ENCODE measurements at places on chromosomes 3 and 15. TPM values are rescaled to one million over a fixed set of nuclear protein-coding genes. Genes with fewer than 3 reads are reported as not detected.
A peak's percentile ranks its signal among the peaks of the same experiment; 100 is the strongest.

Gene HCLS1
- total RNA-seq = 197 TPM

Gene SV2B
- total RNA-seq = 0.02 TPM

Gene AHSG
- total RNA-seq = not detected

Gene PTH1R
- not detected for total RNA-seq

Gene MEX3B
- total RNA-seq = 0.60 TPM

Gene SCAMP5
- 1.1 TPM for total RNA-seq

Gene PP2D1
- total RNA-seq = not detected

Gene CHST2
- 2.9 TPM for total RNA-seq

GRCh38 chr15:26083896-26084295, 220.8 kb upstream of the ATP10A start:
- no peaks in the 10 kb centered on the region for H3K27me3 ChIP-seq
- no peak for DNase-seq
- H3K27ac ChIP-seq = no peak overlapping the region
- peaks cover 11% of the 10 kb centered on the region for H3K4me1 ChIP-seq
- H3K36me3 ChIP-seq = no peaks in the 10 kb centered on the region

- no peaks in the 10 kb centered on the region for H3K27me3 ChIP-seq
- H3K4me1 ChIP-seq = peaks cover 44% of the 10 kb centered on the region
- no peak for DNase-seq
- H3K4me3 ChIP-seq = peak overlapping the region; percentile 63
Observed at GRCh38 chr15:78438619-78439285, 736 bp downstream of the IREB2 start.

GRCh38 chr3:97613139-97613538, 151.4 kb upstream of the ARL6 start:
- no peaks in the 10 kb centered on the region for H3K27me3 ChIP-seq
- H3K4me3 ChIP-seq = no peak overlapping the region
- no peaks in the 10 kb centered on the region for H3K4me1 ChIP-seq
- H3K36me3 ChIP-seq = no peaks in the 10 kb centered on the region

GRCh38 chr15:48427960-48428547, 96.8 kb downstream of the DUT start:
- H3K27ac ChIP-seq = no peak overlapping the region

DNA sequence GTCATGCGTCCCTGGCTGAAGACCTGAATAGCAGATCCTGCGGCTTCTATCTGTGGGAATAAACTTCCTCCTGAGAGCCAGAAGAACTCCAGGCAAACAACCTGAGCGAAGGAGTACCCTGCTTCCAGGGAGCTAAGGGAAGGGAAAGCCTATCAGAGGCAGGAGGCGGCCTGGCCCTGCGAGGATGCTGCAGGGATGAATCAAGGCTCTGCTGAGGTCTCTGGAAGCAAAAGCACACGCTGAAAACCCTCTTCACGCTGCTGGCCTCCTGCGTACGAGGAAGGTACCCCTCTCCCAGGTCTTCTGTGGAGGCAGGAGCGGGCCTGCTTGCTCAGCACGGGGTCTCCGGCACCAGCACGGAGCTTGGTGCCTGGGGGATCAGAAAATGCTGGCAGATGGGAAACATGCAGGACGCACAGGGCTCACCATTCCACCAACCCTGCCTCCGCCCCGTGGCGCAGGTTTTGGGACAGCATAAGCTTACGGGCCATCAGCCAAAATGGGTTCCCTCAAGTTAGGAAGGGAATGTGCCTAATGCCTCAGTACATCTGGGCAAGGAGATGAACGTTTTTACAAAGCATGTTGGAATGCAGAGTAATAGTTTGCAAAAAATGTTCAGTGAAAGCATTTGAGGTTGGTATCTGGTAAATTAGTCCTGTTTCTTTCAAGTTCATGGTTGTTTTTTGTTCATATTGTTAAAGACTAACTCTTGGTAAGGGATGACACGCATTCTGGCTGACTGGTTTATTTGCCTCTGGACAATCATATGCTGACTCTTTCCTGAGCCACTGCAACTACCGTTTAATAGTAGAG, 72.3 kb downstream of the CHSY1 start:
- no peak overlapping the region for H3K4me3 ChIP-seq
- no peaks in the 10 kb centered on the region for H3K27me3 ChIP-seq
- H3K27ac ChIP-seq = no peak overlapping the region
- H3K4me1 ChIP-seq = peaks cover 9% of the 10 kb centered on the region
- DNase-seq = no peak

- DNase-seq = no peak
- no peaks in the 10 kb centered on the region for H3K36me3 ChIP-seq
- H3K27ac ChIP-seq = no peak overlapping the region
- no peak overlapping the region for H3K4me3 ChIP-seq
Observed at GRCh38 chr3:9340472-9340902, 22.4 kb upstream of the THUMPD3 start.

GRCh38 chr3:35664460-35664919, 25.2 kb downstream of the ARPP21 start:
- DNase-seq = no peak
- H3K27me3 ChIP-seq = no peaks in the 10 kb centered on the region
- H3K36me3 ChIP-seq = no peaks in the 10 kb centered on the region
- no peak overlapping the region for H3K27ac ChIP-seq
- H3K4me3 ChIP-seq = no peak overlapping the region

DNA sequence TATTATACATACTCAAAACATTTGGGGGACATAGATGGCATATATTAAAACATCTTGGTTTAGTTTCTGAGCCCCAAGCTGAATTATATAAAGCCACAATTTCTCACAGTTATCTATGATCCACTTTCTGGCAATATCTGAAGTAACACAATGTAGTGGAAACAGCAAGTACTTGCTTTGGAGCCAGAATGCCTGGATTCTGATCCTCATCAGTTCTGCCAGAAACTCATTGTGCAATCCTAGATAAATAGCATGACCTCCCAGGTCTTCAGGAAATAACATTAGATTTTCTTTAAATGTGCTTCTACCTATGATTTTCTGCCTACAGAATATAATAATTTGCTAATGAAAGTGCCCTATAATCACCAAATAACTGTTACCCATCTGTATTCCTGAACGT, 544.9 kb downstream of the NAALADL2 start:
- H3K27me3 ChIP-seq = no peaks in the 10 kb centered on the region
- DNase-seq = no peak
- no peaks in the 10 kb centered on the region for H3K4me1 ChIP-seq
- H3K36me3 ChIP-seq = no peaks in the 10 kb centered on the region

DNA sequence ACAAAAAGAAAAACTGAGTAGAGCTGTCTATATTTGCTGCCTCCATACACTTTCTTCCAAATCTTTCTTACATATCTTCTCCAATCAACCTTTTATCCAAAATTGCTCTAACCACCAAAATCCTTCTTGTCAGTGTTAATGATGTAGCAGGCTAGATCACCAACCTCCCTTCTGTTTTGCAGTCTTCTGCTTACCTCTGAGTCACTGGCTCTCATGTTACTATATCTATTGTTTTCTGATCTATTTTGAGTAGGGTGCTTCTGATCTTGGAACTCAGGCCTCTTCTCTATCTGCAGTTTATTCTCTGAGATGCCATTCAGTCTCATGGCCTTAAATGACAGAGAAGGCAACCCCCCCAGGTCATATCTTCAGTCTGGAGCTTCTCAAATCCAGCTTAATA, 26.3 kb upstream of the AADAC start:
- no peaks in the 10 kb centered on the region for H3K4me1 ChIP-seq
- no peaks in the 10 kb centered on the region for H3K36me3 ChIP-seq
- DNase-seq = no peak
- H3K4me3 ChIP-seq = no peak overlapping the region
- H3K27me3 ChIP-seq = no peaks in the 10 kb centered on the region

DNA sequence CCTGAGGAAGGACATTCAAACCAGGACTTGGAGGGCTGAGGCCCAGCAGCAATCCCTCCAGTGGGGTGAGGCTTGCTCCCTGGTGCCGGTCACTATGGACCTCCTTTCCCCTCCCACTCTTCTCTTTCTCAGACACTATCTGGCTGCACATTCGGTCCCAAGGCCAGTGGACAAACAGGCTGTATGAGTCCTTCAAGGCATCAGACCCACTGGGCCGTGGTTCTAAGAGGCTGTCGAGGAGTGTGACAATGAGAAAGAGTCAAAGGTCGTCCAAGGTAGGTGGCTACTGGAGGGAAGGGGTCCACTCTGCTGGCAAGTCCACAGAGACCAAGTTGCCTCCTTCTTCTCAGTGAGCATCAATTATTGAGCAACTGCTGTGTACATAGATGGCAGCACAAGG, 28.0 kb downstream of the NOX5 start:
- H3K36me3 ChIP-seq = no peaks in the 10 kb centered on the region
- H3K4me1 ChIP-seq = no peaks in the 10 kb centered on the region
- no peak overlapping the region for H3K4me3 ChIP-seq
- no peaks in the 10 kb centered on the region for H3K27me3 ChIP-seq
- no peak for DNase-seq

- peaks cover 7% of the 10 kb centered on the region for H3K4me1 ChIP-seq
- H3K27me3 ChIP-seq = no peaks in the 10 kb centered on the region
- no peaks in the 10 kb centered on the region for H3K36me3 ChIP-seq
- H3K4me3 ChIP-seq = no peak overlapping the region
Observed at GRCh38 chr3:155859859-155860258, 5.6 kb upstream of the SLC33A1 start.

DNA sequence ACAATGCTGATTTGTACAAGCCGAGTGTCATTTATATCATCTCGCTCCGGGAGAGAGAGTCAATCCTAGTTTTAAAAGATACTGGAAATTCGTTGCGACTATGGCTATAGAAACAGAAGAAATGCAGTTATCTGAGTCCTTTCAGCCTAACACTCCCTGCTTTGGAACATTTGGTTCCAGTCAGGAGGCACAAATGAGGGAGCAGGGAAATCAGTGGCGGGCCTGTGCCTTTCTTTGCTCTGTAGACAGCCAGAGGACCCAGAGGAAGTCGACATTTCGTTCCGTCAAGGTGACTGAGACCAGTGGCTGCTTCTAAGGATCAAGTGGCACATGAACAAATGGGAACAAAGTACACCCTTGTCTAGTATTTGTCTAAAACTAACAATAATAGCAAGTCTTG, 745 bp upstream of the RIOX2 start:
- H3K4me3 ChIP-seq = no peak overlapping the region
- peaks cover 20% of the 10 kb centered on the region for H3K4me1 ChIP-seq
- H3K36me3 ChIP-seq = no peaks in the 10 kb centered on the region

Data from CD8-positive, alpha-beta memory T cell (primary cell).